ENCODE measurements at places on chromosomes 12 and 14.

DNA sequence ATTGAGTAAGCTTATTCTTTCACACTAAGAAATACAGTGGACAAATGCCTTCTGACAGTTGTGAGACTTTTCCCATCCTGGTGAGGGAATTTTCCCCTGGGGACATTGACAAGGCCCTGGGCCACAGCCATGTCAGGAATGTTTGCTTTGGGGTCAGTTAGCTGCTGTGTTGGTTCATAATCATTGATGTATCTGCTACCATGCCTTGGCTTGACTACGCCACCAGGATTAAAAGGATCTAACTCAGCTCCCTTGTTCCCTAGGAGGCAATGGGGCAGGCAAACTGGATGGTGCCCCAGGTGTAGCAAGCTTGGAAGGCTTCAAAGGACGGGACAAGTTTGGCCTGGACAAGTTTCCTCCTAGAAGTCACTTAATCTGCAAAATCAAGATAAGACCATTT lies 3.1 kb upstream of the CCDC88C start:
- no peak for DNase-seq

- no peak for DNase-seq
Observed at GRCh38 chr12:83826112-83826511, 1086.5 kb downstream of the SLC6A15 start.

- DNase-seq: no peak
Observed at GRCh38 chr12:41604830-41605229, 416.7 kb downstream of the PDZRN4 start.

DNA sequence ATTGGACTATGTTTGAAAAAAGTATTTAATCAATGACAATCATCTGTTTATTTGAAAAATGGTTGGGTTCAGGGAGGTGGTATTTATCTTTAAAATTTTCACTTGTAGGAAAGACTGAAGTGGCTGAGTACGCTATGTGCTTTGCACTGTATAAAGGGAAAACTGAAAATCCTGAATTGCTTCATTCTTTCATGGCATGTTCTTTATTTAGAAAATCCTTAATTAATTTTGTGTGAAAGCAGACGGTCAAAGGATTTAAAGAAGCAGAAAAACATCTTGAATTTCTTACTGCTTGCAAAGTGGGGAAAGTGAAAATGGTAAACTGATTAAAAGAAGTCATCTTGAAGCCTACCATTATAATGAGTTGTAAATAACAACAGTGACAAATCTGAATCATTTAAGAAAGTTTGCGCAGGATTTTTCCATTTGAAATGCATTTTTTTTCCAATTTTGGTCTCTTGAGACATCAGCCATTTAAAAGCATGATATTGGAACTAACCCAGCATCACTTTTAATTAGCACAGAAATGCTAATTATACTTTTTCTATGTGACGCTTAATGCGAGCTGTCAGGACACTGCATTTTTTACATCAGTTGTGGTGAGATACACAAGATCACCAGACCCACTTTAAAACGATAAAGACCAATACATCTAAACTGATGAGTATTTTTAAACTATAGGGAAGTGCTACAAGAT lies 169.0 kb downstream of the NEDD1 start:
- DNase-seq: no peak

DNA sequence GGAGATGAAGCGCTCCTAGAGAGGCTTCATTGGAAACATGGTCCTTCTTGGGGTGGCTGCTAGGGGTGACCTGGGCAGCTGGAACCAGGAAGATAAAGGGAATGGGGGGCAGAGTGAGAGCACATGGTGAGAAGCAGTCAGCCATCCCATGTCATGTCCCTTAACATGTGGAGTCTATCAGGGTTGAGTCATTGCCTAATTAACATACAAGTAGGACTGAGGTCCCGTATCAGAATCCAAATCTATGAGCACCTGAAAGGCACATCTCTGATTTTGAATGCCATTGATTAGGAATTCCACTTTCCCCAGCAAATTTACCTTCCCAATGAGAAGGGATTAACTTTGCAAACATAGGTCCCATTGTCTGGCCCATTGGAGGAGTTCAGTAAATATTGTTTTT lies 20.3 kb upstream of the PPP1R1A start:
- DNase-seq: no peak

- no peak for DNase-seq
Observed at GRCh38 chr12:132210223-132211055, 66.2 kb downstream of the NOC4L start.

- DNase-seq: no peak
Observed at GRCh38 chr14:85214471-85214870, 315.5 kb upstream of the FLRT2 start.

DNA sequence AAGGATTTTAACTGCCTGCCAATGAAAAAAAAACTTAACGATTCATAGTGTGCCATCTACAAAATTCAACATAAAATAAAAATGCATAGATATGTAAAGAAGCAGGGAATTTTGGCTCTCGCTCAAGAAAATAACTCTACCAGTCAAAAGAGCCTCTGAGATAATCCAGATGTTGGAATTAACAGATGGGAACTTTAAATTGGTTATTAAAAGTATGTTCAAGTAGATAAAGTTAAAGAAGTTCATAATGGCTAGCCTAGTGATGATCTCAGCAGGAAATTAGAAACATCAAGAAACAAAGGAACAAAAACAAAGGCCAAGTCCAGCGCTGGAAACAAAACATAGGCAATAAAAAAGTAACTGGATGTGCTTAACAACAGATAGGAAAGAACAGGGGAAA lies 23.1 kb downstream of the PIK3C2G start:
- DNase-seq: no peak

DNA sequence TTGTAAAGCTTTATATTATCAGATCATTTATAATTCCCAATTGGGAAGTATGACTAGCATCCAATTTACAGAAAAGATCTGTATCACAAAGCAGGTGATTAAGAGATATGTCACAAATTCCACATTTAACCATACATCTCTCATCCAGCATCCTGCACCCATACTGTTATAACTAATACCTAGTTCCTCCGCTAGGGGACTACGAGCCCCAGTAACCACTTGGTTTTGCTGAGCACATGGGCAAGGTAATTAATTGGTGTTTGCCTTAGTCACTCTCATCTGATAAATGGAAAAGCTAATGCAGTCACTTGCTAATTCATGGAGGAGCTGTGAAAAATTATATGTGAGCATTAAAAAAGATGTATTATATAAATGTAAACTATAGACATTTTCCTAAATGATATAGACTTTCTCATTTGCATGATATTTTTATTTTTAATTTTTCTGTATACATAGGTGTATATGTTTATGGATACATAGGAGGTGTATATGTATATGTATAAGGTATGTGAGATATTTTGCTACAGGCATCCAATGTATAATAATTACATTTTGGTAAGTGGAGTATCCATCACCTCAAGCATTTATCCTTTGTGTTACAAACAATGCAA lies 1031.8 kb downstream of the GALC start:
- DNase-seq: no peak

DNA sequence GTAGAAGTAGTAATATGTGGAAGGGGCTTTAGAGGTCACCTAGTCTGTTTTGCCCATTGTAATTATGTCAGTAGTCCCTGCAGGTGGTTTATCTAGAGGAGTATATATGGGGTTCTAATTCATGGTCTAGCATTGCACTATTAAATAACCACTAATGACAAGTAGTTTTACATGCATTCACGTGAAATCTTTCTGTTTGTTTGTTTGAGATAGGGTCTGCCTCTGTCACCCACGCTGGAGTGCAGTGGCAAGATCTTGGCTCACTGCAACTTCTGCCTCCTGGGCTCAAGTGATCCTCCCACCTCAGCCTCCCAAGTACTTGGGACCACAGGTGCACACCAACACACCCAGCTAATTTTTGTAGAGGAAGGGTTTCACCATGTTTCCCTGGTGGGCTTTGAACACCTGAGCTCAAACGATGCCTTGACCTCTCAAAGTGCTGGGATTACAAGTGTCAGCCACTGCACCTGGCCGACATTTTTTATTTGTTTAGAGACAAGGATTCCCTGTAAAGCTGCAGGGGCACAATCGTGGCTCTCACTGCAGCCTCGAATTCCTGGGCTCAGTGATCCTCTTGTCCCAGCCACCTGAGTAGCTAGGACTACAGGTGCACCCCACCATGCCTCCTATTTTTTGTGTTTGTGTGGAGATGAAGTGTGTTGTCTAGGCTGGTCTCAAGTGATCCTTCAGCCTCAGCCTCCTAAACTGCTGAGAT lies 12.0 kb upstream of the PSEN1 start:
- no peak for DNase-seq

DNA sequence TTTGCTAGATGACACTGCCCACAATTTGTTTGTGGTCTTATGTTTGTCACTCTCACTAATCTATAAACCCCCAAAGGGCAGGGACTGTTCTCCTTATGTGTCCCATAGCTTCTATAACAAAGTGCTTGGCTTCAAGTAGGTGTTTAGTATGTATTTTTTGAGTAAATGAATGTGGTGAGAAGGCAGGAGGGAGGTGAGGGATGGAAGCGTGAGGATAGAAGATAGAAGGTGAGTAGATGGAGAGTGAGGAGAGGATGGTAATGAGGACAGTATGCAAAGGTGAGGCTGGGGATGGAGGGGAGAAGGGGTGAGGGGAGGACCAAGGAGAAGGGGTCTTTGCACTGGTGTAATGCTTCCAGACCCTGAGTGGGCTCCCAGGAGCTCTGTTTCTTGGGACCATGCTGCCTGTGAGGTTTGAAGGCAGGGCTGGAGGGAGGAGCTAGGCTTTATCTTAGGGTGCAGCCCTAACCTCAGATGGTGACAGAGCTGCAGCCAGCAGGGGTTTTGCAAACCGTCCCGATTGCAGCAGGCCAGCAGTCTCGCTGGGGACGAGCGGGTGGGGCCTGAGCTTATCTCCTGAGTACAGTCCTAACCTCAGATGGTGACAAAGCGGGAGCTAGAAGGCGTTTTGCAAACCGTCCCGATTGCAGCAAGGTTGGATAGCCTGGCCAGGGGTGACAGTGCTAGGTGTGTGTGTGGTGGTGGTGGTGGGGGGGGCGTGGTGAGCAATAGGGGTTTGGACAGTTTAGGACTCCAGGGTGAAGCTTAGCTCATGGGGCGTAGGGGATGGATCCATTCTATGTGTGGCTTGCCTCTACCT lies 6.5 kb downstream of the CEBPE start:
- peak; percentile 53 for DNase-seq

DNA sequence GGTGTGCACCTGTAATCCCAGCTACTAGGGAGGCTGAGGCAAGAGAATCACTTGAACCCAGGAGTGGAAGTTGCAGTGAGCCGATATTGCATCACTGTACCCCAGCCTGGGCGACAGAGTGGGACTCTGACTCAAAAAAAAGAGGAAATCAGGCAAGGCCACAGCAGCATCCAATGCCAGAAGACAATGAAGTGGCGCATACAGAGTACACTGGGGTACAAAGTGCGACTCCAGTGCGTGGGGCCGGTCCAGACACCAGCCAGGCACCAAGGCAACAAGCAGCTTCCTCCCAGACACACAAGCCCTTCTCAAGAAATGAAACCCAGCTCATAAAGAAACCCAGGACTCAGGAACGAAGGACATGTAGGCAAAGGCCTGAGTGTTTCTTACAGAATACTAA lies 28.2 kb downstream of the TTC7B start:
- DNase-seq: no peak

GRCh38 chr12:124169577-124170284 lies 125.2 kb upstream of the RFLNA start:
- DNase-seq: no peak

- no peak for DNase-seq
Observed at GRCh38 chr12:32754111-32754510, 1.6 kb downstream of the YARS2 start.

DNA sequence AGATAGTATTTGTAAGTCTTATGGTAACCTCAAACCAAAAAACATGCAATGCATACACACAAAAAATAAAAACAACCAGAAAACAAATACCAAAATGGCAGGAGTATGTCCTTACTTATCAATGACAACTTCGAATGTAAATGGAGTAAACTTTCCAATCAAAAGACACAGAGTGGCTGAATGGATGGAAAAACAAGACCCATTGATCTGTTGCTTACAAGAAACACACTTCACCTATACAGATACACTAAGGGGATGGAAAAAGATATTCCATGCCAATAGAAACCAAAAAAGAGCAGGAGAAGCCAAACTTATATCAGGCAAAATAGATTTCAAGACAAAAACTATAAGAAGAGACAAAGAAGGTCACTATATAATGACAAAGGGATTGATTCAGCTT lies 8.7 kb upstream of the DCAF5 start:
- no peak for DNase-seq

DNA sequence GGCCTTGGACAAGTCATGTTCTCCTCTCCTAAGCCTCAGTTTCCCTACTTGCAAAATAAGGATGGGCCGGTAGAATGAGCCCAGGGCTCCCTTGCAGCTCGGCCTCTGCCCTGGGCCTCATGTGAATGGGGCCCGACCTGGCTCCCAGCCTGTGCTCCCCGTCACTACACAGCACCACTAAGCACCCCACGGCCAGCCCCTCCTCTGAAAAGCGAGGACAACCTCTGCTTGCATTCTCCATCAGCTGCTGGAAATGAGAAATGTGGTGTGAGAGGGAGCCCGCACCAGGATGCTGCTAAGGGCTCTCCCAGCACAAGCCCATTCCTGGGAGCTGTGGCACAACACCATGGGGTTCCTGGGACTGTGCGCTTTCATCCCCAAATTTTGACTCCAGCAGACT lies 10.2 kb downstream of the SLC25A47 start:
- DNase-seq: no peak

DNA sequence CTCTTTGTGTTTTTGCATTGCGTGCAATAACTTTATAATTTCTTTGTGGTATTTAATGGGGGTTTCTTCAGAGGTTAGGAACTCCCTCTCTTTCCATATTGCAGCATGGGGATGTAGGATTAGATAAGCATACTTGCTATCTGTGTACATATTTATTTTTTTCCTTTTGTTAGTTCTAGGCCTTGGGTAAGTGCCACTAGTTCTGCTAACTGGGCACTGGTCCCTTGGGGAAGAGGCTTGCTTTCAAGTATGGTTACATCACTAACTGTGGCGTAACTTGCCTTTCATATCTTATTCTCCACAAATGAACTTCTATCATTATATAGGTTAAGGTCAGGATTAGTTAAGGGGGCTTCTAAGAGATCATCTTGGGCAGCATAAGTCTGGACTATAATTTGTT lies 31.5 kb upstream of the SLCO1B3 start:
- no peak for DNase-seq

DNA sequence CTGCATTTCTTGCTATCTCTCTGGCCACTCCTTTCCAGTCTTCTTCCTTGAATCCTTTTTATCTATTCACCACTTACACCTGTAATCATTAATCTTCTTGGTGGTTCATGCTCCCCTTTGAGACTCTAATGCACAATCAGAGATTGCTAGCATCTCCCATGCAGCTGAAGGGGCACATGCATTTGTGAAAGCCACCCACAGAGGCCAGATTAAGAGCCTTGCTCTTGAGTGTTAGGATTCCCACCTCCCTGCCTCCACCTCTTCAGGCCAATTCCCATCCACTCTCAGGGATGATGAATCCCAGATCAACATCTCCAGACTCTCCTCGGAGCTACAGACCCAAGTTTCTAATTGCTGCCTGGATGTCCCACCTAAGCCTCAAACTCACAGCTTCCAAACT lies 19.4 kb upstream of the KRT18 start:
- no peak for DNase-seq

GRCh38 chr14:102187044-102187443 lies 47.3 kb downstream of the WDR20 start:
- no peak for DNase-seq

GRCh38 chr14:77240336-77240915 lies 30.6 kb downstream of the NGB start:
- DNase-seq: no peak

Measured in femur (tissue), 1 donor.